ENCODE measurements at places on chromosomes 12 and 14.

- no peak for DNase-seq
Observed at GRCh38 chr14:71116568-71117122, 209.4 kb downstream of the PCNX1 start.

GRCh38 chr14:65915125-65915524 is 502.6 kb downstream of the FUT8 start:
- DNase-seq: no peak

DNA sequence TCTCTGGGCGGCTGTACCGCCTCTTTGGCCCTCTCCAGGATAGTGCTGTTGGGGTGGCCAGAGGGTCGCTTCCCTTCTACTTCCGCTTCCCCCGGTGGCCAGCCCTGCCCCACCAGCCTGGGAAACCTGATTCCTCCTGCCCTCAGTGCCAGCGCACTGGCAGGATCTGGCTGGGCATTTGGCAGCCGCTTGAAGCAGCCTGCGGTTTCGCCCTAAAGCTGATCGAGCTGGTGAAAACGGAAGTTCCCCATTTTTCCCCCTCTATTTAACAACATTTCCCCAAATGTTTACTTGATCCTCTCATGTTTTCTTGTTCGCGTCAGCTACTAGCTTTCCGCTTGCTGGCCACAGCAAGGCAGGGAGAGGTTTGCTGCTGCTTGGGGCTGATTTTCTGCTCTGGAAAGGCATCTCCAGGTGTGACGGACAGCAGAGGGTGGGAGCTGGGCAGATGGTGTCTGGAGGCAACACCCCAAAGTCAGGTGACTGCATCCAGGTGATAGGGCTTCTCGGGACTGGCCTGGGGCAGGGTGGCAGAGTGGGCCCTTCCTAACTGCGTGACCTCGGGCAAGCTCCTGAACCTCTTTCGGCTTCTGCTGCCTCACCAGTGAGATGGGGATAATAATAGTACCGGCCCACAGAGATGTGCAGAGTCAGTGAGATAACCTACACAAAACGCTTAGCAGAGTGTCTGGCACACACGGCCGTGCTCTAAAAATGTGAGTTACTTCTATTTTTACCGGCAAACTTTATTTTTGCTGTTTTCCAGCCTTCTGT is 53.1 kb downstream of the TSPAN9 start:
- DNase-seq: no peak

- no peak for DNase-seq
Observed at GRCh38 chr12:121814429-121815119, 10.8 kb downstream of the SETD1B start.

- no peak for DNase-seq
Observed at GRCh38 chr14:69536971-69537370, 37.7 kb downstream of the CCDC177 start.

DNA sequence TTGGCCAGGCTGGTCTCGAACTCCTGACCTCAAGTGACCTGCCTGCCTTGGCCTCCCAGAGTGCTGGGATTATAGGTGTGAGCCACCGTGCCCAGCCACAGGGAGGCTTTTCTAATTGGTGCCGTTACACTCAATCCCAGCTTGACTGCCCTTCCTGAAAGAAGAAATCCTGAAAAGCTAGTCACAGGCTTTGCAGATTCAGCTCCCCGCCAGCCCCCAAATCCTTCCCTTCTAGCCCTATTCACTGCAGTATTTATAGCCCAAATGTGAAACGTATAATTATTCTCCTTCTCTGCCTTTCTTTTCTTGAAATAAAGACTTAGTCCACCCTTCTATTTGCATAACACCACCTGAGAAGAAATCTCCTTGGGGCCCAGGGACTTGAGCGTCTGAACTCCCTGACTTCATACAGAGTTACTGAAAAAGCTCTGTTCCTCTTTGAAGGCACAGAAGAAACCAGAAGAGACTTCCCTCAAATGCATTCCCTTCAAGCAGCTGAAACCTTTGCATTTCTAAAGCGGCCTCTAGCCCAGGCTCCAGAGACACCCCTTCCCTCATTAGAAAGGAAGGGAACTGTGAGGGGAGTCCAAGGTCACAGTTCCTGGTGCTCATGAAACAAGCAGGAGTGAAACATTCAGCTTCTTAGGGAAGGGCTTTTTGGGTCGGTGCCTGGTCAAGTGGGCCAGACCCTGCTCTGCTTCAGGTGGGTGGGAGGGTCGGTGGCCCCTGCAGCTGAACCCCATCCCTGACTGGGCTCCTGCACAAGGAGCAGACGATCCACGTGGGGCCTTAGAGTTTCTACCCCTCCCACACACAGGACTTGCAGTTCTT is 42.3 kb upstream of the BATF start:
- no peak for DNase-seq

GRCh38 chr14:36361210-36361853 is 40.9 kb upstream of the MBIP start:
- no peak for DNase-seq

- DNase-seq: no peak
Observed at GRCh38 chr14:93015064-93015463, 92.1 kb downstream of the CHGA start.

- no peak for DNase-seq
Observed at GRCh38 chr12:105337391-105337790, 6.9 kb downstream of the C12orf75 start.

- DNase-seq: no peak
Observed at GRCh38 chr12:112347581-112347982, 34.6 kb downstream of the HECTD4 start.

- no peak for DNase-seq
Observed at GRCh38 chr12:92871116-92871515, 58.0 kb downstream of the EEA1 start.

- no peak for DNase-seq
Observed at GRCh38 chr12:94429633-94430032, 30.0 kb downstream of the CEP83 start.

- no peak for DNase-seq
Observed at GRCh38 chr12:130557886-130558765, 158.0 kb downstream of the RIMBP2 start.

GRCh38 chr14:94126800-94127199 is 2.6 kb downstream of the IFI27L2 start:
- no peak for DNase-seq

DNA sequence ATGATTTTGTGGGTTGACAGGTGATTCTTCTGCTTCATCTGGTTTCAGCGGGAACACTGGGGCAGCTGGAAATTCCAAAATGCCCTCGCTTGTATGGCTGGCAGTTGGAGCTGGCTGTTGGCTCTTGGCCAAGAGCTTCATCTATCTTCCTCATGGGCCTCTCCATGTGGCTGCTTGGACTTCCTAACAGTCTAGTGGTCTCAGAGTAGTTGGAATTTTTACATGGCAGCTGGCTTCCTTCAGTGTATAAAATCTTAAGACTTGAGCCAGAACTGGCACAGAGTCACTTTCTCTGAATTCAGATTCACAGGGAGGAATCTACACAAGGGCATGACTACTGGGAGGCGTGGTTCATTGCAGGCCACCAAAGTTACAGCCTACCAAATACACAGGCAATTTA is 204.9 kb upstream of the RMST start:
- DNase-seq: no peak

- peak; percentile 37 for DNase-seq
Observed at GRCh38 chr14:56119201-56119981, 1.2 kb downstream of the PELI2 start.

DNA sequence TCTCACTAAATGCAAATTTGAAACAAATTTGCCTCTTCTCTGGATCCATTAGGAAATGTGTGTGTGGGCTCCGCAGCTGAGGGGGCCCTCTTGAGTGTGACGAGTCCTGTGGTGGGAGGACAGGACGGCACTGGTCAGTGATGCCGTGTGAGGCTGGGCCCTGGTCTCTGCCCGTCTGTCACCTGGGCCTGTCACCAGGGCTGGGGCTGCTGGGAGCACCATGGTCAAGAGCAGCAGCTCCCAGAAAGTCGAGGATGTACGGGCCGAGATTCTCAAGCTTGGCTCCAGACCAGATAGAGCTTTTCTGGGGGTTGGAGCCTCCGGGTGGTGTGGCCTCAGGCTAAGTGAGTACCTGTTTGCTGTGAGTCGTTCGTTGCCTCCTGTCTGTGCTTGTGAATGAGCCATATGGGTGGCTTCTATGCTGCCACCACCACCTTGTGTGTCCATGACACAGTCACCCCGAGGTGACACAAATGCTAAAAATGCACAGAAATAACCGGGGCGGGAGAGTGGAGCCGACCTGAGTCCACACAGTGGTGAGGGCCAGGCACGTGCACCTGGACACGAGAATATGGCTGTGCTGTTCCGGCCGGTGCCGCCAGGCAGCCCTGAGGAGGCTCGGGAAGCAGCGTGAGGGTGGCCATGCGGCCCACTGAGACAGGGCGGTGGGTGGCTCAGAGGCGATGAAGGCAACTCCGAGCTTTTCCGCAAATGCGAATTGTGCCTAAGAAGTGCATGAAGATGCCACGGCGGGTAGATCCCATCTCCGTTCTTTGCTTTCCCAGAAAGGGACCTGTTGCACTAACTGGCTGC is 8.7 kb downstream of the PGAM5 start:
- no peak for DNase-seq

GRCh38 chr12:3117591-3118015 is 40.4 kb downstream of the TSPAN9 start:
- DNase-seq: no peak

DNA sequence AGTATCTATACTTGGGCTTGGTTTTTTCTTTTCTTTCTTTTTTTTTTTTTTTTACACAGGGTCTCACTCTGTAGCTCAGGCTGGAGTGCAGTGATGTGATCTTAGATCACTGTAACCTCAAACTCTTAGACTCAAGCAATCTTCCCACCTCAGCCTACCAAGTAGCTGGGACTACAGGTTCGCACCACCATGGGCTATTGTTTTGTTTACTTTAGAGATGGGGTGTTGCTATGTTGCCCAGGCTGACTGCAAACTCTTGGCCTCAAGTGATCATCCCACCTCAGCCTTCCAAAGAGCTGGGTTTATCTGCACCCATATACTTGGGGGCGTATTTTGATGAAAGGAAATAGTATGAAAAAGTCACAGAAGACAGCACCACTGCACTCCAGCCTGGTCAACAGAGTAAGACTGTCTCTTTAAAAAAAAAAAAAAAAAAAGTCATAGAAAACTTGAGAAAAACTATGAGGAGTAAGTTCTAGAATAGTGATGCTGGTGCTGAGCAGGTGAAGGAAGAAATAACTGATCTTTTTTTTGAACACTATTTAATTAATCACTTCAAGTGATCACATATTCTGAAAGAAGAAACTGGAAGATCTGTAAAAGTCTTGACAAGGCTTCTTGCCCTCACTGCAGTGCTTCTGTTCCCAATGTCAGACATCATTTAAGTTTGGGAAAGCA is 53.8 kb upstream of the NPFF start:
- no peak for DNase-seq

DNA sequence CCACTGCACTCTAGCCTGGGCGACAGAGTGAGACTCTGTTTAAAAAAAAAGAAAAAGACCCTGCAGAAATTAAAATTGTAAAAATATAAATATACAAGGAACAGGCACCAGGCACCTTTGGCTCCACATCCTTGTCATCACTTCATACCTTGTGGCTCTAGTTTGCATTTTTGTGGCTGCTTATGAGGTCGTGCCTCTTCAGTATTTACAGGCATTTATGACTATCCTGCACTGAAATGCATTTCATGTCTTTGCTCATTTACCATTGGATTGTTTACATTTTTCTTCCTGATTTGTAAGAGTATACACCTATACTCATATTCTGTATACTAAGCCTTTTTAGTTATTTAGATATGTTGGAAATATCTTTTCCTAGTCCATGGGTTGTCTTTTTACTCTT is 20.1 kb downstream of the BICD1 start:
- no peak for DNase-seq

GRCh38 chr14:100443603-100444002 is 120.5 kb downstream of the SLC25A47 start:
- no peak for DNase-seq

Measured in activated gamma-delta T cell (primary cell).